ENCODE measurements at places on chromosomes 4 and X.

- DNase-seq, result no peak
Measured at GRCh38 chr4:172357006-172357540, 543.9 kb downstream of the GALNTL6 start.

- DNase-seq, result no peak
Measured at GRCh38 chrX:100264200-100264599, 145.9 kb downstream of the PCDH19 start.

DNA sequence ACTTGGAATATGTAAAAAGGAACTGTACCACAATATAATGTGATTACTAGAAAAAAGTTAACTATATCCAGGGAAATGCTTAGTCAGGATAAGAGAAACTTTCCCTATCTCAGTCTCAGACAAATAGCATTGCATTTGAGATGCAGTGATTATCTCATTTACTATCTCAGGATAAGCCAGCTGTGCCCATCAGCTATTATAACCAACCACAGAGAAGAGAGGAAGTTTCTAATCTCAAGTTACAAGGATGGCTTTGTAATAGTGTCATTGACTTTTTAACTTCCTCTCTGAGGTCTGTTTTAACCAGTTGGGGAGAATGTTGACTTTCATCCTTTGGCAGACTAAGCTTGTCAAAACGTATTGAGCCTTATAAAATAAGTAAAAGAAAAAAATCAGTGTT, 56.5 kb downstream of the SNX25 start:
- no peak for DNase-seq

- DNase-seq, result no peak
Measured at GRCh38 chrX:153635788-153636668, 11.0 kb upstream of the DUSP9 start.

DNA sequence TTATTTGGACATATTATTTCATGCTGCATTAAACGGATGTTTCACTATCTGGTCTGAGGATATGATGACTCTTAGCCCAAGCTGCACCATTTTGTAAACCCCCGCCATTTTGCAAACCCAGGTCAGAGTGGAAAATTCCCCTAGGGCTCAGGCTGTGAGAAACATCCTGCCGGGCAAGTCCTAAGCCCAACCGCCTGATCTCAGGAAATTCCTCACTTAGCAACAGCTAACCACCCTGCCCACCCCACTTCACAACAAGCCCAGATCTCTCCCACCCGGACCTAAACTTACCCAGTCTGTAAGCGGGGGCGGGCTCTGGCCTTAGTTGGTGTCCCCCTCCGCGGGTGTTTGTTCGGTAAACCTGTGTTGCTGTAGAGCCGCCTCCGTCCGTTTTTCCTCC, 2747.1 kb downstream of the PCDH7 start:
- no peak for DNase-seq

DNA sequence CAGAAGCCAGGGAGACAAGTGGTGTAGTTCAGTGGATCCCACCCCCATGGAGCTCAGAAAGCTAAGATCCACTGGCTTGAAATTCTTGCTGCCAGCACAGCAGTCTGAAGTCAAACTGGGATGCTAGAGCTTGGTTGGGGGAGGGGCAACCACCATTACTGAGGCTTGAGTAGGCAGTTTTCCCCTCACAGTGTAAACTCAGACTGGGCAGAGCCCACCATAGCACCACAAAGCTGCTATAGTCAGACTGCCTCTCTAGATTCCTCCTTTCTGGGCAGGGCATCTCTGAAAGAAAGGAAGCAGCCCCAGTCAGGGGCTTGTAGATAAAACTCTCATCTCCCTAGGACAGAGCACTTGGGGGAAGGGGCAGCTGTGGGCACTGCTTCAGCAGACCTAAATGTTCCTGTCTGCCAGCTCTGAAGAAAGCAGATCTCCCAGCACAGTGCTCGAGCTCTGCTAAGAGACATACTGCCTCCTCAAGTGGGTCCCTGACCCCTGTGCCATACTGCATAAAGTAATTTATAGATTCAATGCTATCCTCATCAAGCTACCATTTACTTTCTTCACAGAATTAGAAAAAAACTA, 163.2 kb downstream of the HHIP start:
- DNase-seq, result no peak

DNA sequence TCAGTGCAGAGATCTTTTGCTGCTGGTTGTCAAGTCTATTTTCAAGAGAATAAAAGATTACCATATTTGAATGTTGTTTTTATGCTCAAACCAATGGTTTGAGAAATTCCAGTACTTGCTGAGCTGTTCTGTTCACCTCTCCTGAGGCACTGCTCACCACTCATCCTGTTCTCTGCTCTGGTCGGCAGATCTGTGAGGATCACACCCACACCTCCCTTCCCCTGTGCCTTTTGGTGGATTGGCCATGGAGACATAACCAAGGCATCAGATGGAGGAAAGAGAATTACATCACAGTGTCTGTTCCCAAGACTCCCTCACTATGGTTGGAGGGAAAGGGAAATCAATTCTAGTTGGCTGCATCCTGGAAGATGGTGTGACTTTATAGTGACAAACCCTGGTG, 391.6 kb downstream of the ARHGAP24 start:
- no peak for DNase-seq

DNA sequence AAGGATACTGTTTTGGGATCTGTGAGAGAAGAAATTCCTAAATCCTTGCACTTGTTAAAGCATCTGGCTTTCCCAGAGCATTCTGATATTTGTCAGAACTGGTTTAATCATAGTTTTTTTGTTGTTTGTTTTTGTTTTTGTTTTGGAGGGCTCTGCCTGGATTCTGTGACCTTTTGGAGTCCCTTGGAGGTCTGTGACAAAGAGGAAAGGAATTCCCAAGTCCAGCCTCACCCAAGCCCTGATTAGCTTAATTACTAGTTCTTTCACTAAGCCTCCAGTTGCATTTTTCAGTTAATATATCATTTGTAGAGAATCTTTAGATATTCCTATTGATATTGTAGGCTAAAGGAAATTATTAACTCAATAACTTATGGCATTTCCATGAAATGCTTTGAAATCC, 711 bp downstream of the ACE2 start:
- DNase-seq, result no peak

DNA sequence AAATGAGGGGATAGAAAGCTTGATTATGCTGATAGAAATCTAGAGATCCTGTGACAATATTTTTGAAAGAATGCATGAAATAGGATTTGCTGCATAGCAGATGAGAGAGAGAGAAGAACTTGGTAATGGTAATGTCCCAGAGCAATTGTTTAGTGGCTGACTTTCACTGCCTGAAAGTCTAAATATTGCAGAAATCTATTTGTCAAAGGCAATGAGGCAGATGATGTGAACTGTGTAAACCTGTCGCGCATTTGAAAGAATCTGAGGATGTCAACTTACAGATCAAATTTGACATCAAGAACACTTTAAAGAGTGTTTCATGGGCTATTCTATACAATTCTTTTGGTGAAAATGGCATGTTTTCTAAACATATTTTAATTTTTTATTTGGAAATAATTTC, 133.6 kb downstream of the GPM6A start:
- no peak for DNase-seq

DNA sequence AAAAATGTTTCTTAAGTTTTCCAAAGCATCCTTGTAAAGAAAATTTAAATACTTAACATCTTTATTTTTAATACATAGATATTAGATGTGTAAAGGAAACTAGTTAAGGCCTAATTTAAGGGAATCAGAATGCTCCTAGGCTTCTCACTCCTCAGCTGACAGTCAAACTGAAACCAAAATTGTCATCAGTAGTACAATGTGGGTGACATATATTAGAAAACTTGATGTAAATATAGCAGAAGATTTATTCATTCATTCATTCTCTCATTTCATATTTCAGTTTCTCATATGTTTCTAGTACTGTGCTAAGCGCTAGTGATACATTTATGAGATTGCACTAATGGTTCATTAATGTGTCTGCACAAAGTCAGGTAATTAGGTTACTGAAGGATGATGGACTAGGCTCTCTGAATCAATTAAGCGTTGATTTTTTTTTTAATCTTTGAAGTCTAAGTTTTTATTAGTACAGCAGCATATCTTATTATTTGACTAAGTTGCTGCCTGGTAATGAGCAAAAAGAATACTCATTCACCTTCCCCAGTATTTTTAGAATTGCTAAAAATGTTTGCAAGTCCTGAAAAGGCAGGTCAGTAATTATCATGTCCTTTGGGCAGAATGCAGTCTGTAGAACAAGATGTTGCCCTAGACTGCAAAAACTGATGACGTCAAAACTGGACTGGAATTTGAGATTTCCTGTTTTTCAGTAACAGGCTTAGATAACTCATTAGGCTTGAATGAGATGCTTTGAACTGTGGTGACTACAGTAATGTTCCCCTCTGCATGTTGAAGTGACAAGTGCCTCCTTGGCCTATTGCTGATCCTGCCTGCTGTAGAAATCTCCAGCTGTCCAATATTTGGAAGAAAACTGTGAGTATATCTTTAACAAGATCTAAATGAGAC, 128.7 kb downstream of the ARHGAP24 start:
- DNase-seq, result no peak

- DNase-seq, result no peak
Measured at GRCh38 chr4:184268584-184269160, 51.0 kb upstream of the ENPP6 start.

- no peak for DNase-seq
Measured at GRCh38 chrX:153487590-153488071, 7.1 kb upstream of the BGN start.

DNA sequence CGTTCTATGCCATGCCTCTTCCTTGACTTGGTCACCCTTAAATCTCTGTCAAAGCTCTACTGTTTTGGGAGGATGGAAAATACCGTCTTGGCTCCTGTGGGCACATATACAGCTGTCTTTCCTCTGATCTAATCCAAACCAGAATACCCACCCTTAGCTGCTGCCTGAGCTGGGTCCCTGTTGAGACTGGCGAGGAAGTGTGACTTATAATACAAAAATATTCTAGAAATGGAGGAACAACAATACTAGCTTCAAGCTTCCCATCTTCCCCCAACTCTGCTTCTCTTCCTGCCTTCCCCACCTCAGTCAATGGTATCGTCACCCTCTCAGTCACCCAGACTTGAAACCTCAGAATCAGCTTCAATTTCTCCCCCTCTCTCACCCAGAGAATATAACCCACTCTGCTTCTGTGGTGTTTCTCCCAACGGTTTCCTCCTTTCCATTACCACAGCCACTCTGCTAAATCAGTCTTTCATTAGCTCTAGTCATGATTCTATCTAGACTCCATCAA, 599 bp upstream of the IL2RG start:
- DNase-seq, result no peak

DNA sequence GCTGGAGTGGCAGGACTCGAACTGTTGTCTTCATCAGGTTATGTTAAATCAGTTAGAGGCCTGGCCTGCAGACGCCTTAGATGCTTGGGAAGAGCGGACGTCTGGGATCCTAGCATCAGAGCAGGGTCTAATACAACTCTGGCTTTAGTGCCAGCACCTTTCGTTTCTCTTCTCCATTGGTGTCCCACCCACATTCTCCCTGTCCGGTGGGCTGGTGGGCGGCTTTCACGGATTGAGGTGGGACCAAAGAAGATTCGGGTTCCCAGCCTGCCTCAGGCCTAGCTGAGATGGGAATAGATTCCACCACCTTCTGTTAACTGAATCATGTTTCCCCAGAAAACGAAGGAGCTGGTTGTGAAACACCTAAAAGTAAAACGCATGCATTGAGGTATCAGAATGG, 939 bp downstream of the PDK3 start:
- DNase-seq, result no peak

- no peak for DNase-seq
Measured at GRCh38 chrX:13009273-13009672, 34.4 kb downstream of the TMSB4X start.

- no peak for DNase-seq
Measured at GRCh38 chr4:145883101-145883694, 55.4 kb downstream of the ZNF827 start.

GRCh38 chr4:36043901-36044300, 200.4 kb downstream of the ARAP2 start:
- no peak for DNase-seq

DNA sequence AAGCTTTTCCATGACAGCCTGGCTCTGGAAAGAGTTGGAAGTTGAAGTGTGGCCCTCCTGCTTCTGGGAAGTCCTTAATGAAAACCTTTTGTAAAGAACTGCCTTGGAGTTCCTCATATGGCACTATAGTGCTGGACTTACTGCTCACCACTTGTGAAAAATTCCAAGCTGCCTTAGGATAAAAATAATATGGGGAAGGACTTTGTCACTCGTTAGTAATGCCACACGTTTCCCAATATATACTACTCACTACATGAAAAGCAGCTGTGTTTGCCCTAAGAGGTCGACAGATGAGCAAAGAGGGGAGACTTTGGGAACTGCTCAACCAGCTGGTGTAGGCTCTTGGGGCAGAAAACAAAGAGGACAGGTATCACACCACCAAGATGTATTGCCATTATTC, 11.7 kb downstream of the OPHN1 start:
- DNase-seq, result no peak

DNA sequence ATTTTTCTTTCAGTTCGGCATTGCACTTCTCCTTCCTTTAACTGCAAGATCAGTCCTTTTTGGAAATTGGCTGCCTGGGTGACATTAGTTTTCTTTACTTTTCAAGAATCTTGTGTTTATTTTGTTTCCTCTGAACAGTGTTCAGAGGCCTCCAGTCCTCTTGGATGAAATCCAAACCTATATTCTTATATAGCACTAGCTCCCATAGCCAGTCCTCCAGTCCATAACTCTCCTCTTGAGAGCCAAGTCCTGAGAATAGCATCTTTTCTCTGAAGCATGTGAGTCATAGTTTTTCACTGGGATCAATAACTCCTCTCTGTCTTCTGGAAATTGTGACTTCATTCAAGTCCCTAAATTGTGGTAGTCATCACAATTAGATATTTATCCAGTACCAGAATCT, 357.5 kb downstream of the RAPGEF2 start:
- DNase-seq, result no peak

GRCh38 chr4:101282076-101282844, 65.1 kb downstream of the PPP3CA start:
- DNase-seq, result no peak

DNA sequence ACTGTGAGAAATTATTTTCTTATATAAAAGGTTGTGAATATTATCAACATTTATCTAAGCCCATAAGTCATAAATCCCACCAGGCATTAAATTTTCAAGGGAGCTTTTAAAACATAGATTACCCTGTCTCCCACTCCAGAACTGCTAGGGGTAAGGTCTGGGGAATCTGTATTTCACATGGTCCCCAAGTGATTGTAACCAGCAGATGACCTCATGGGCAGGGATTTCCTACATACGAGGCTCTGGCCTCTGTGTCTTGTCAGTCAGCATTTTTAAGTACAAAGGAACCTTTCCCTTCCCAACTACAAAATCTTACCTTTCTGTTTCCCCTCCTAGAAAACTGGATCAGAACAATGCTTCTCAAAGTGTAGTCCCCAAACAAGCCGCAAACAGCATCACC, 188.6 kb downstream of the TSPAN5 start:
- DNase-seq, result no peak

DNA sequence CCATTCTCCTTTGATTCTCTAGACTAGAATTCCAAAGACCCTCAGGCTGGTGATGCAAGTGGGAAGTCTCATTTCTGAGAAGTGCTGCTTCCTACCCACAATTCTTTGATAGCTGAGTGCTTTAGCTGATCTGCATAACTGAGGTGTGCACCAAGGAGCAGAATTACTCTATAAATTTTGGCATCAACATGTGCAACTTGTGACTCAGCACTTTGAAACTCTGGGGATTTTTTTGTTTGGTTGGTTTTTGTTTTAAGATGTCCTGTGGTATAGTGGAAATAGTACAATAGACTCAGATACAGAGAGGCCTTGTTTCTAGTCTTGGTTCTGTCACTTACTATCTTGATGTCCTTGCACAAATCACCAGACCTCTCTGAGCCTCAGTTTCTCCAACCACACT, 148.4 kb downstream of the AR start:
- no peak for DNase-seq

- no peak for DNase-seq
Measured at GRCh38 chr4:162793571-162793970, 373.1 kb downstream of the NAF1 start.

GRCh38 chr4:150315175-150315574, 236.9 kb downstream of the DCLK2 start:
- DNase-seq, result no peak

Measured in GM12892 (cell line).